SJSA1 (cell line): ENCODE measurements at places on chromosomes 3 and 15. TPM values are rescaled to one million over a fixed set of nuclear protein-coding genes. Genes with fewer than 3 reads are reported as not detected.

TMEM158 gene
- total RNA-seq, result 11.4 and 16.5 TPM in 2 replicates

DNA sequence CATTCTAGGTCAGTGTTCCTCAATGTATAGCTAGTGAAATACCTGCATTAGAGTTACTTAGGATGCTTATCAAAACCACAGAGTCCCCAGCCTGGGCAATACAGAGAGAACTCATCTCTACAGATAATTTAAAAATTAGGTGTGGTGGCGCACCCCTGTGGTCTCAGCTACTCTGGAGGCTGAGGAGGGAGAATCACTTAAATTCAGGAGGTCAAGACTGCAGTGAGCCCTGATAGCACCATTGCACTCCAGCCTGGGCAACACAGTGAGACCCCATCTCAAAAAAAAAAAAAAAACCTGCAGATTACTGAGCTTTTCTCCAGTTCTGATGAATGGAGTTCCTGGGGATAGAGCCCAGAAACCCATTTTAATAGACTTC lies 10.1 kb upstream of the MINDY2 start:
- H3K36me3 ChIP-seq, result no peaks in the 10 kb centered on the region
- no peak overlapping the region for H3K4me3 ChIP-seq
- DNase-seq, result no peak

DNA sequence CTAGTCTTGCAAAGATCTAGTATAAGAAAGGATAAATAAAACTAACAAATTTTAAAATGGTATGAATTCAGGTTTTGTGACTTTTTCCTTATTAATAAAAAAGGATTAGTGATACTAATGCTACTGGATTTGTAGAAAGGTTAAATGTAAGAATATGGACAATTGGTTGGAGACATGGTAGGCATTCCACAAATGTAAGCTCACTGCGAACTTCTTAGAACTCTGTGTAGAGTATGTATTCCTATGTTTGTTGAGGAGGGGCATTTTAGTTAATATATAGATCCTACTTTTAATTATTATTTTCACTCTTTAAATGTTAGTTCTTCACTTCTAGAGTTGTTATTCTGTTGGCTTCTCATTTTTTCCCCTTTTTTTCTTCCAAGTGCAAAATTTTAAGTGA lies 414.3 kb downstream of the RBMS3 start:
- peaks cover 60% of the 10 kb centered on the region for H3K4me1 ChIP-seq
- no peaks in the 10 kb centered on the region for H3K27me3 ChIP-seq
- peaks cover 3% of the 10 kb centered on the region; the same call in 1 of the 2 replicates for H3K36me3 ChIP-seq
- H3K27ac ChIP-seq, result peak overlapping the region; percentile 96
- no peak for DNase-seq
- no peak overlapping the region for H3K4me3 ChIP-seq

DNA sequence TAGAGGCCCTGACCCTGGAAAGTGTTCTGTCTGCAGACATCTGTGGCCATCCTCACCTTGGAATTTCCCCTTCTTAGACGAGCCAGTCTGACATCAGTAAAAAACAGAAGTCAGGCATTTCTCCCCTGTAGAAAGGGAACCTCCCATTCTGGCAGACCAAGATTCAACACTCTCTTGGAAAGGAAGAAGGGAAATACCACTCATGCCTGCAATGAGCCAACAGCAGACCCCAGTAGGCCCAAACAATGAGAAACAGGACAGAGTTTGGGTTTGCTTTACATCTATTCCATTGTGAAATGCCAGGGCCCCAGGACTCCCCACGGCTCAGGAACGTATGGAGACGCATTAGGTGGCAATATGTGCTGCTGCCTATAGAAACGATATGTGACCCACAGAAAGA lies 264.0 kb upstream of the NSMCE3 start:
- DNase-seq, result no peak
- H3K27ac ChIP-seq, result no peak overlapping the region
- no peaks in the 10 kb centered on the region for H3K4me1 ChIP-seq
- H3K27me3 ChIP-seq, result no peaks in the 10 kb centered on the region

DNA sequence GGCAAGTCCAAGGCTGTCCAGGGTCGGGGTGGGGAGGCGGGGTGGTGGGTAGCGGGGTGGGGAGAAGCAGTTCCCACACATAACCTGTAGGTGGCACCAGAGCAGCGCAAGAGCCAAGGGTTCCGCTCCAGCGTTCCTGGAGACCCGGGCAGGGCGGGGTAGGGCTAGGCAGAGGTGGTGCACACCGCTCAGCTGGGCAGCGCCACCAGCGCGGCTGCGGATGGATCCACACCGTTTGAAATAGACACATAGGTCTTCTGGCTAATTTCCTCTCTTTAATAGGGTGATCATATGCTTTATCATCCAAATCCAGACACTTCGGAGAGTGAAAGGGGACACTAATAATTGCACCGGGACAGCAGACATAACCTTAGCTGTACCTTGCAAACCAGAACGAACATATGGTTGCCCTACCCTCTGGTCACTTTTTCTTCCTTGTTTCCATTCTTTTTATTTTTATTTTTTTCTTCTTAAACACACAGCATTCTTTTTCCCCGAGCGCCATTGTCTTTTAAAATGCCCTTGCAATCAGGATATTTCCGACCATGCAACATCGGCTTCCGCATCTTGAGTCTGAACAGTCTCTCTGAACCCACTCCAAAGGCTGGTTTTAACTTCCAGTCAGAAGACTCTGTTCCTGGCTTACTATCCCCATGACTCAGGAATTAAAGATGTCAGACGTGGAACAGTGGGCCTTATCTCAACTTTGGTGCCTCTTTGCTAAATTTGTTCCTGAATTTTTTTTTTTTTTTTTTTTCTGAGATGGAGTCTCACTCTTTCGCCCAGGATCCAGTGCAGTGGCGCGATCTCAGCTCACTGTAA lies 12.5 kb upstream of the ZSCAN2 start:
- H3K27ac ChIP-seq, result no peak overlapping the region
- H3K27me3 ChIP-seq, result peaks cover 7% of the 10 kb centered on the region
- no peak overlapping the region for H3K4me3 ChIP-seq
- H3K4me1 ChIP-seq, result no peaks in the 10 kb centered on the region
- DNase-seq, result peak; percentile 52

VPS39 gene
- 22.9 and 27.6 TPM in 2 replicates for total RNA-seq

DNA sequence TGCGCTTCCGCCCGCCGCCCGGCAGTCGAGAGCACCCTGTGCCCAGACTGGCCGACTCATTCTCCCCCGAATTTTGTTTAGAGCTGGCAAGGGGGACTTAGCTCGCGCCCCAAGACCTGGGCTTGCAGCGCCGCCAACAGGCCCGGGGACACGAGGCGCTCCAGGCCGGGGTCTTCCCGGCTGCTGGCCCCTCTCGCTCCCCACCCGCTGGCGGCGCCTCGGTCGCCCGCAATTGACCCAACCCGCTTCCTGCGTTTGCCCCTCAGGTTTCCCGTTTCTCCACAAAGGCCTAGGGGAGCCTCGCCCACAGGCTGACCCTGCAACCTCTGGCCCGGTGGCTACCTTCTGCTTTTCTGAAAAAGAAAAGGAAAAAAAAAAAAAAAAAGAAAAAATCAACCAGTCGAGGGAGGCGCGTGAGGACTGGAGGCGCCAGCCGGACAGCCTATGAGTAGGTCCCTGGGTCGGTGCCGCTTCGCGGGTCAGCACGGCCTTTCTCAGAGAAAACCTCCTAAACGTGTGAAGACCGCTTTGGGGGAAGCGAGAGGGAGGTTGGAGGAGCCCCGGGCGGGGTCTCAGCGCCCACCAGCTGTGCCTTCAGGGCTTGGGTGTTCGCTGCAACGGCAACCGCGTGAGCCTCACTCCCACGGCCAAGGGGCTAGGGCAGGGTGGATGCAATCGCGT lies 7.2 kb downstream of the FOXL2 start:
- peaks cover 15% of the 10 kb centered on the region for H3K4me1 ChIP-seq
- no peak for DNase-seq
- H3K27me3 ChIP-seq, result peaks cover 71% of the 10 kb centered on the region
- H3K27ac ChIP-seq, result no peak overlapping the region

CCDC54 gene
- not detected in 2 replicates for total RNA-seq

- no peak overlapping the region for H3K27ac ChIP-seq
- H3K4me3 ChIP-seq, result no peak overlapping the region
- H3K4me1 ChIP-seq, result no peaks in the 10 kb centered on the region
- no peaks in the 10 kb centered on the region for H3K36me3 ChIP-seq
- DNase-seq, result no peak
- no peaks in the 10 kb centered on the region for H3K27me3 ChIP-seq
Observed at GRCh38 chr3:189898559-189899153, 222.0 kb downstream of the P3H2 start.

DNA sequence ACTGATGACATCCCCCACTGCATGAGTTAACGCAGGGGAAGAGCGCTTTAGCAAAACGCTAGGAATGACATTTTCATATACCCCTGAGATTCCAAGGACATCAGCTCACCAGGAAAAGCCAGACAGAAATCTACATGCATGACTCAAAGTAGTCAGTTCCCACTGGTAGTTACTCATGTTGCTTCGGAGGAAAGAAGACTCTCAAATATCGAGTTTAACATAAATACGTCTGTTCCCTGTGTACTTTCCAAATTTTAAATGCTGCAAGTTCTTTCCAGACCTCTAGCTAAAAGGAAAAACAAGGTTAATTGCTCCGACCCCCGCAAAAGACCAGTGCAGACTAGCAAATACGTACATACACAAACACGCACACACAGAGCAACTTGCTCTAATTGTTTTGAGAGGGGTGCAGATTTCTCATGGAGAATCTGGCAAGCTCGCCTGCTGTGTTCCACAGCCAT lies 115.4 kb upstream of the PRICKLE2 start:
- H3K36me3 ChIP-seq, result peaks cover 4% of the 10 kb centered on the region
- no peaks in the 10 kb centered on the region for H3K27me3 ChIP-seq
- peak overlapping the region; percentile 92 for H3K27ac ChIP-seq
- DNase-seq, result peak; percentile 61
- H3K4me1 ChIP-seq, result peaks cover 57% of the 10 kb centered on the region

DNA sequence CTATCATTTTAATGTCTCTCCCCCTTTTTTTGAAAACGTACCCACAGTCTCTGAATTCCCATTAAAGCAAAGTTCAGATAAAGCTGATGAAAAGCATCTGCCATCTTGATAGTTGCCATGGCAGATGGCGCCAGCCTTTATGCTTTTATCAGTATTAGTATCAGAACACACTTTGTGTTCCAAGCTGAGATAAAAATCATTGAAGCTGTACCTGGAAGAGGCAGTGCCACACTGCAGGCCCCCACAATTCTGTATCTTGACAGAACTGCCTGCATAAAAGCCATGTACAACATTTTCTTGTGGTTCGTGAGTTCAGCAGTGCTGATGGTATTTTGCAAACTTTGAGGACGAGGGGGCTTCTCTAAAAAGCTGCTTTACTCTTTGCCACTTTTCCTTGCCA lies 311.7 kb downstream of the SATB1 start:
- H3K27ac ChIP-seq, result no peak overlapping the region
- no peaks in the 10 kb centered on the region for H3K27me3 ChIP-seq
- no peak overlapping the region for H3K4me3 ChIP-seq
- no peaks in the 10 kb centered on the region for H3K36me3 ChIP-seq
- no peak for DNase-seq

GRCh38 chr15:62569460-62570404 lies 404.6 kb upstream of the C2CD4B start:
- H3K27ac ChIP-seq, result peak overlapping the region; percentile 55
- H3K36me3 ChIP-seq, result no peaks in the 10 kb centered on the region
- DNase-seq, result peak; percentile 83
- H3K4me1 ChIP-seq, result peaks cover 22% of the 10 kb centered on the region
- H3K27me3 ChIP-seq, result no peaks in the 10 kb centered on the region
- no peak overlapping the region for H3K4me3 ChIP-seq

- no peak for DNase-seq
- H3K36me3 ChIP-seq, result peaks cover 27% of the 10 kb centered on the region
- peaks cover 17% of the 10 kb centered on the region for H3K4me1 ChIP-seq
- H3K27ac ChIP-seq, result no peak overlapping the region
- H3K4me3 ChIP-seq, result peak overlapping the region; percentile 62
Observed at GRCh38 chr15:89243046-89243690, 611 bp upstream of the FANCI start.

DNA sequence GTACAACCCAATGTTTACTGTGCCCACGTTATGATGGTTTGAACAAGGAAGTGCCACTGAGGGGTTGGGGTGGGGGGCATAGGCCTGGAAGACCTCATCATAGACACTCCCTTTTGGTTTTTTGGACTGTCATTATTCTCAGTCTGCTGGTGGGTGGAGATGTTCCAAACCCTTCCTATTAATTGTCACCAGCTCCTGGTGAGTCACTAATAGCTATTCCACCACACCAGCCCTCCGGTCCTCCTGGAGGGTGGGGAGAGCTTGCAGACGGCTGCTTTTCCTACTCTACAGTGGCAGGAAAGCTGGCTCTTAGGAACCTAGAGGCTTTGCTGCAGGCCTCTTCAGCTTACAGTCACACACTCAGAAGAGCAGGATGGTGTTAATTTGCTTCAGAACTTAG lies 9.0 kb upstream of the COPG1 start:
- no peak for DNase-seq
- peaks cover 3% of the 10 kb centered on the region; the same call in 1 of the 2 replicates for H3K4me1 ChIP-seq
- no peaks in the 10 kb centered on the region for H3K27me3 ChIP-seq
- H3K4me3 ChIP-seq, result no peak overlapping the region

- no peak overlapping the region for H3K4me3 ChIP-seq
- peaks cover 15% of the 10 kb centered on the region for H3K4me1 ChIP-seq
- no peak for DNase-seq
- no peaks in the 10 kb centered on the region for H3K27me3 ChIP-seq
- peak overlapping the region; percentile 10; the same call in 1 of the 2 replicates for H3K27ac ChIP-seq
- no peaks in the 10 kb centered on the region for H3K36me3 ChIP-seq
Observed at GRCh38 chr15:59933607-59934006, 70.5 kb upstream of the FOXB1 start.

- H3K4me1 ChIP-seq, result peaks cover 9% of the 10 kb centered on the region
- no peaks in the 10 kb centered on the region for H3K36me3 ChIP-seq
- no peak for DNase-seq
- H3K27me3 ChIP-seq, result no peaks in the 10 kb centered on the region
- H3K27ac ChIP-seq, result no peak overlapping the region
Observed at GRCh38 chr3:159170436-159171003, 368.7 kb downstream of the MFSD1 start.

- peaks cover 43% of the 10 kb centered on the region for H3K4me1 ChIP-seq
- H3K36me3 ChIP-seq, result peaks cover 67% of the 10 kb centered on the region
- H3K4me3 ChIP-seq, result no peak overlapping the region
- no peaks in the 10 kb centered on the region for H3K27me3 ChIP-seq
- DNase-seq, result peak; percentile 57
Observed at GRCh38 chr3:138081371-138082084, 33.9 kb downstream of the DZIP1L start.

DNA sequence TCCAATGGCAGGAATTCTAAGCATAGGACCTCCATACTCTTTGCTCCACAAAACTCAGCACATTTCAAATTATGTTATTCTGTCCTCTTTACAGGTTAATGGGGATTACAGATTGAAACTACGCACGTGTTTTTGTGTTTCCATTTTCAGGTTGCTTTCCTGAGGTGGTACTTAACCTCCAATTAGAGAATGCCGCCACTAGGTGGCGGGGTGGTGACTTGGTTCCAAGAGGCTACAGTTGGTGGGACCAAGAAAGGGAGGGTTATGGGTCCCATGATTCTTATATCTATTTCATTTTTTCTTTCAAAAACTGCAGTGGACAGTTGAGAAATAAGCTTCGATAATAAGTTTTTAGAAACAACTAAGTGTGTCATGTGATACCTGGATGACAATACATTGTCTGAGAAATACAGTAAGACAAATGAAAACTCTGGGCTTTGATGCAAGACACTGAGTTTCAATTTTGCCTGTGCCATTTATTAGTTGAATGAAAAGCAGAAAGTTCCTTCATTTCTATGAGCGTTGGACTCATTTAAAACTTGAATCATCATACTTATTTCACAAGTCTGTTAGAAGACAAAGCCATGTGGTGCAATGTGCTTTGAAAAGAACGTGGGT lies 539.0 kb downstream of the FGF12 start:
- no peaks in the 10 kb centered on the region for H3K27me3 ChIP-seq
- no peak overlapping the region for H3K4me3 ChIP-seq
- no peak overlapping the region for H3K27ac ChIP-seq
- H3K4me1 ChIP-seq, result no peaks in the 10 kb centered on the region
- peak; percentile 5 for DNase-seq
- H3K36me3 ChIP-seq, result no peaks in the 10 kb centered on the region

GPR171 gene
- not detected in 2 replicates for total RNA-seq
